ENCODE measurements at places on chromosomes 6 and 20.

- no peak for DNase-seq
Observed at GRCh38 chr20:10673176-10673841, 490 bp downstream of the JAG1 start.

- no peak for DNase-seq
Observed at GRCh38 chr6:116420341-116420740, 40.8 kb upstream of the CALHM6 start.

DNA sequence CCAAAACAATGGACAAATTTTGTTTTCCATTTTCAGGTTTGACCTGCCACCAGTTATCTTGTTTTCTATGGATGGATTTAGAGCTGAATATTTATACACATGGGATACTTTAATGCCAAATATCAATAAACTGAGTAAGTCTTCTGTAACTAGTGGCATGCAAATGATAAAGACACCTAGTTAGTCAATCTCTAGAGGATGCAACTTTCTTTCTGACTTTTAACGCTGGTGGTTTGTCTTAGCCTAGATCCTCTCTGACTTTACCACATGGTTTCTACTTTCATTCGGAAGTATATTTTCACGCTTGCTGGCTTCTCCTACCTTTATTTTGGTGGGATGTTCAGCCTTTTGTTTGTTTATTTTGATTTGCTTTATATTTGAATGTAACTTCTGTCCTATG is 21.2 kb downstream of the ENPP3 start:
- DNase-seq, result no peak

DNA sequence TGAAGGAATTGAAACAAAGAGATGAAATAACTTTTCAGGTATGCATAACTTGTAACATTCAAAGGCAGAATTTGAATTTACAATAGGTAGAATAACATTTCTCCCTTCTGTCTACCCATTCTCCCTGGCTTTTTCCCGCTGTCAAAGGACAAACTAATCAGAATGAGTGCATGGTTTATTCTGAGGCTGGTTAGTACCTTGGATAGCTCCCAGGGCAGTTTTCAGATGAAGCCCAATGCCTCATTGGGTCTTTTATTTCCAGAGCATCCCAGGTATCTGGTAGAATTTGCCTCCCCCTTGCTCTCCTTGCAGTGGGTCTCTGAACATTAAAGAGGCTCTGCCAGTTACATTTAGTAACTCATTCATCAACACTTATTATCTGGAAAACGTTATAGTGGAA is 665.5 kb downstream of the BCKDHB start:
- DNase-seq, result no peak

GRCh38 chr20:51554538-51555165 is 12.1 kb upstream of the NFATC2 start:
- no peak for DNase-seq

- DNase-seq, result no peak
Observed at GRCh38 chr20:20395903-20396568, 28.1 kb downstream of the INSM1 start.

DNA sequence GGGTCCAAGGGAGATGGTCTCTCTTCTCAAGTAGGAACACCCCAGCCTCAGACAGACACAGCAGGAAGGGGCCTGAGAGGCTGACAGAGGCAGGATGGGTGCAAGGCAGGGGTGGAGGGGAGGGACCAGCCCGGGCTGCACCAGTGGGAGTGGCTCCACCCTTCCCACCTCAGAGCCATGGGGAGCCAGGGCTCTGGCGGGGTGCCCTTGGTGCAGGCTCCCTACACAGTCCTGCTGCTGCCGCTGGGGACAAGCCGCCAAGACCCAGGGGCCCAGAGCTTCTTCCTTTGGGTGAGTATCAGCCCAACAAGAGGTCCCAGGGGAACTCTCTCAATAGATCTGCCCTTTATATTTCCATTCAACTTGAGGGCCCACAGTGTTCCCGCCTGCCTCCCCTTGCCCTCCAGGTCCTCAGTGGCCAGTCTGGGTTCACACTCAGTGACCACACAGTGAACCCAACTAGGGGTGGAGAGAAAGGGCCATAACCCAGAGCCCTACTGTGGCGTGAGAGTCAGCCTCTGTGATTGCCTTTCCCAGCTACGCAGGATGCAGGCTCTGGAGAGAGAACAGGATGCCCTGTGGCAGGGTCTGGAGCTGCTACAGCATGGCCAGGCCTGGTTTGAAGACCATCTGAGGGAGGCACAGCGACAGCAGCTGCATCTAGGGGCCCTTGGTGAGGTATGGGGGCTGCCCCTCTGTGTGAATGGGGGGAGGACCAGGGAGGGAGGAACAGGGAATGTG is 592 bp downstream of the SAPCD1 start:
- DNase-seq, result no peak

DNA sequence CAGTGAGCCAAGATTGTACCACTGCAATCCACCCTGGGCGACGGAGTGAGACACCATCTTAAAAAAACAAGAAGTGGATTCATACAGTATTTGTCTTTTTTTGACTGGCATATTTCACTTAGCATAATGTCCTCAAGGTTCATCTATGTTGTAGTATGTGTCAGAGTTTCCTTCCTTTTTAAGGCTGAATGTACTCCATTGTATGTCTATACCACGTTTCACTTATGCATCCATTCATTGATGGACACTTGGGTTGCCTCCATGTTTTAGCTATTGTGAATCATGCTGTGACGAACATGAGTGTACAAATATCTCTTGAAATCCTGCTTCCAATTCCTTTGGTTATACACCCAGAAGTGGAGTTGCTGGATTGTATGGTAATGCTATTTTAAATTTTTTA is 28.9 kb upstream of the FAM83D start:
- no peak for DNase-seq

DNA sequence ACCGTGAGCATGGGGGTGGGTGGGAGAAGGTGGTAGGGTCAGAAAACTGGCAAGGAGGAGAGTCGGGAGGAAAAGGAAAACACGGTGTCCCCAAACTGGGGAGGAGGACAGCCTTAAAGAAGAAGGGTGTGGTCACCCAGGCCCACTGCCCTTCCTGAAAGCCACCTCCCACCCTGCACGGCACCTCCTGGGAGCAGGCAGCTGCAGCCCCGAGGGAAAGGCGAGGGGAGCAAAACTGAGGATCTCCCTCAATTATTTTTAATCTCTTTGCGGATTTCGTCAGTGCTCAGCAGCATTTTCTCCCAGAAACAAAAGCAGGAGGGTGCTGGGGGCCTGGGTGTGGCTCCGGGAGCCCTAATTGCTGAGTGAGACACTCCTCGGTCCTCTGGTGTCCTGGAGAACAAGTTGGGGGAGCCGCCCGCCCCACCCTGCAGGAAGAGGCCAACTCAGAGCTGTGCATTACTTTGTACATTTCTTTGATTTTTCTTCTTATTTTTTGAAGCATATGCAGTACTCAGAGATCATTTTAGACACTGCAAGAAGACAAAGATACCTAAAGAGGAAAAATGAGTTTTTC is 56.4 kb downstream of the RIOK1 start:
- DNase-seq, result no peak

DNA sequence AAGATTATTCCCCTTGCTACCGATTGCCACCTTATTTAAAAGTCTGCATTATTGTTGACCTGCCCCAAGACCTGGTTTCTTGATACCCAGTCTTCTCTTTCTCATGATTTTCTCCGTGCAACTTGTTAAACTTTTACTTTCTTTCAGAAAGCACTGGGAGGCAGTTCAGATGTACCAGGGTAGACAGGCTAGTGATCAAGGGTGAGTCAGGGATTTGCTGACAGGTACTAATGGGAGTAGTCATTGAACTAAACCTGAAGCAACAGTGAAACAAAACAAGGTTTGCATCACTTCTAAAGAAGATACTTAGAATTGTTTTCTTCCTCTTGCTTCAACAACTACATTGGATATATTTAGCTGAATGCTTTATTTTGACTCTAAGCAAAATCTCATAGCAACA is 124.4 kb downstream of the KCNQ5 start:
- peak; percentile 78 for DNase-seq

DNA sequence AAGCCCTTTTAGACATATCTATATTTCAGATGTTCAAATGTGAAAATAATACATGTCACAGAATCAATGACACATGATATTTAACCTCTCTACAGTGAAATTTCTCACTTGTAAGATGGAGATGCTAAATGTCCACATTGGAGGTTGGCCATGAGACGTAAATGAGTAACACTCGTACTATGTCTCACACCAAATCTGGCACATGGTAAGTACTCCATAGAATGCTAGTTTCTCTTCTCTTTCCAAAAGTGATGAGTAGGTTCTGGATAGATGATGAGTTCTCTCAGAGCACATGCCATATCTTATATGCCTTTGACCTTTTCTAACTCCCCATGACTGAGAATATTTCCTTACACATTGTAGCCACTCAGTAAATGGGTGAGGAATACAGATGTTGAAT is 17.7 kb downstream of the GFOD1 start:
- DNase-seq, result no peak

GRCh38 chr6:115882174-115882573 is 178.5 kb downstream of the FRK start:
- DNase-seq, result no peak

- no peak for DNase-seq
Observed at GRCh38 chr6:131002661-131002980, 60.4 kb downstream of the EPB41L2 start.

DNA sequence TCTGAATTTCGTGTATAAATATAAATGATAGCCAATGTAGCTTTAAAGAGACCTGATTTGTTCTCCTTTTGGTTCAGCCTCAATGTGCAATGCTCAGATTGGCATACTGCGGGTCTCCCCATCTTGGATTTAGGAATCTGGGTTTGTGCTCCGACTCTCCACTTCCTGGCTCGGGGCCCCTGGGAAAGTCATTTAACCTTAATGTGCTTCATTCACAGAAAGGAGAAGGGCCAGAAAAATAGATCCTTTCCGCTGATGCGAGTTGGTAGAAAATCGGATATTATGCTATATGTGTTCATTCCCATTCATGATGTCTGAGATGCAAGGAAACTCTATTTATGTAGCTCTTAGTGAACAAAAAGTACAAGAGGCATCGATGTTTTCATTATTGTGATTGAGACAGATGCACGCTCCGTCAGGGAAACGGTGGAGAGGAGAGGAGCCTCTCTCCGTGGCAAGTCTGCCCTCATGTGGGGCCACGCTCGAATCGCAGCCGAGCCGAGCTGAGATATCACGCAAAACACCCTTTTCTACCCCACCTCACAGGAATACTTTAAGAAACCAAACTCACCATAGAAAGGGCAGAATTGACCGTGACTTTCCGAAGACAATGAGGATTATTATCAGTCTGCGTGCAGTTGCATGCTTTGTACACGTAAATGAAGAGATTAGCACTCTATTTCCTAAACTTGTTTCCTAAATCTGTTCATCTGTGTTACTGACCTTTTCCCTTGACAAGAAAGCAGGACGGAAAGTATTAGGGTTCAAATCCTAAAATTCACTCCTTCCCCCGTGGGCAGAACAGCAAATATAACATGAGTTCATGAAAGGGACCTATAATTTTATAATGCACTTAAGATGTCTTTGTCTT is 136.6 kb downstream of the COL9A1 start:
- DNase-seq, result no peak

GRCh38 chr6:13012977-13013680 is 296.6 kb downstream of the PHACTR1 start:
- DNase-seq, result no peak

GRCh38 chr6:112100561-112100960 is 13.2 kb downstream of the FAM229B start:
- DNase-seq, result no peak

DNA sequence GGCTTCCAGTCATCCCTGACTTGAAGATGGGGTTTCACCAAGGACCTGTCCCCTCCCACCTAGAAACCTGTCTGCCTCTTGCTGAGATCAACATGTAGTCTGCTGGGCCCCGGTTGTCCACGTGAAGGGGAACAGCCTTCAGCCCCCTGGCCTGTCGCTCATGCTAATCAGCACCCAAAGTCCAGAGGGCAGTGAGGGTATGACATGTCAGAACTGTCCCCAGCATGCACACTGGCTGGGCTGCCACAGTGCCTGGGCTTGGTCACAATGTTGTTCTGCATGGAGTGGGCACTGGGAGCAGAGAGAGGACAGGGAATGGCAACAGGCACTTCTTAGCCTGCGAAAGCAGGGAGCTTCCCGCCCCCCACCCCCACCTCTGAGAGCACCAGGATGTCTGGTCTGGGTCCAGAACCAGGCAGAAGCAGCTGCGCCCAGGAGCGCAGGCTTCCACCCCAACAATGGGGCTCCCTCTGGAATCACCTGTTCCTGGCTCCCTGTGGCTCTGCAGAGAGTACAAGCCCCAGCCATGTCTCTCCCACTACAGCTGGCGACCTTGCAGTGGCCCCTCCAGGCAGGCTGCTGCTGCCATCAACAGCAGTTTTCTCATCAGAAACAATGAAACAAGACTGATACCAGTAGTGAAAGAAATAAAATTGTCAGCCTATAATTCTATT is 182.7 kb downstream of the KHDRBS2 start:
- no peak for DNase-seq

DNA sequence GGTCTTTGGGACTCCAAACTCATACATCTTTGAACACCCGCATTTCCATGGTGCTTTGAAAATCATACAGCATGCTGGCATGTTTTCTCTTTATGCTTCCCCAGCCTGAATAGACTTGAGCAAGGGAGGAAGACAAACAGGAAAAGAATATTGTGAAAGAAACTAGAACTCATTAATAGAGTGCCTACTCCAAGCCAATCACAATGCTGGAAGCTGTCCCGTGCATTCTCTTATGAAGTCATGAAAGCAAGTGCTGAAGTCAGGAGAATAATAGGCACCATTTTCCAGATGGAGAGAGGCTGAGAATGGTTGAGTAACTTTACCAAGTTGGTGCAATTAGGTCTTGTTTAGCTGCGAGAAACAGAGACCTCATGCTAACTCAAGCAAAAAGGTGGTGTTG is 102.5 kb upstream of the PTPRT start:
- DNase-seq, result no peak

Data from NCI-H226 (cell line).